ENCODE measurements at places on chromosomes 3 and 15.

DNA sequence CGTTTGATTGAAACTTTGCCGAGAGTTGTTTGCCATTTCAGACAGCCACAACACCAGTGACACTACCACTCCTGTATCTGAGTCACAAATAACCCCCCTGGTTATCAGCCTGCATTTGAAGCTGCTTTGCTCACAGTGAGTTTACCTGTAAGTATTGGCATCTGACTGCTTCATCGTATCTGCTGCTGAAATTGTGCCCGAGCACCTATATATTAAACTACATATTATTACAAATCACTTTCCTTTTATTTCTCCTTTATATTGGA lies 39.2 kb upstream of the SPSB4 start:
- no peak for DNase-seq

DNA sequence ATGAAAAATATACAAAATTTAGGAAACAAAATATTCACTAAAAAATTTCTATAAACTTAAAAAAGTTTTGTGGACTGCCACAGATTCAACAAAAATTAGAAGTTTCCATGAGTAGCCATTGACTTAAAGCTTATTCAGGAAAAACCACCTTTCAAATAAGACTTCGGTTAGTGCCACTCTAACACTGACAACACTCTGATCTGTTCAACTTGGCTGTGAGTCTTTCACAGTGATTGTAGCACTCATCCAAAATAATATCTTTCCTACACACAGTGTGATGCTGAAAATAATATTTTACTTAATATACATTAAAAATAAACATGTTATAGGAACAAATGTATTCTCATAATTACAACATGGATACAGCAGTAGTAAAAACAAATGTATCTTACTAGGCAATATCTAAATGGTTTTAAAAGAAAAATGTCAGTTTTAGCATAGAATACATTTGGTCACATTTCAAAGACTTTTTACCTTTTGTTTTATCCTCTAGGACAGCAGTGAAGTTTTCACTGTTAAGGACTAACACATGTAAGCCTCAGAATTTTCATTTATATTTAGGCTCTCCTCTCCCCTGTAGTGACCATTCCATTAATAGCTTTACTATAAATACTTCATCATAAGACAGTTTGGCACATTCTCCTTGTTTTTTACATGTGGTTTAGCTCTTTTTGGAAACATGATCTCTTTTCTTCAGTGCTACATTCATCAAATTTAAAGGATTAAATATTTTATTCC lies at the start of gene ASB14:
TSS of gene ASB14 (minus strand) at position 527 of the 738 bp plus-strand sequence. CDS start 652 bp downstream, outside the sequence.
- no peak for DNase-seq

GRCh38 chr15:34642247-34642646 lies 58.8 kb upstream of the GOLGA8B start:
- no peak for DNase-seq

DNA sequence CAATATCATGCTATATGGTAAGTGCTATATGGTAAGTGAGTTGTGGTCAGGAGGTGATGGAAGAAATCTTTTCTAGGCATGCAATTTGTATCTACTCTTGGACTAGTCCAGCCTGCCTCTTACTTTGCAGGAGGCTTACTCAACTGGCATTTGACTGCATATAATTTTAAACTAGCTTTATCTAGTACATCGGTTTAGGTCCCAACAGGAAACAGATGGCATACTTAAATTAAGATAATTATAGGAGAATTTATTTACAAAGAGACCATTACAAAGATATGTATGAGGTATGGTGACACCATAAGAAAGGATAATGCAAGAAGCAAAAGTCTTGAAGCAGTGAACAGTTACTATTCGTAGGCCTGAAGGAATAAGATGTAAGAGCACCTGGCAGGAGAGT lies 7.8 kb downstream of the SLC28A2 start:
- DNase-seq = no peak

GRCh38 chr3:19254784-19255338 lies 106.6 kb downstream of the KCNH8 start:
- DNase-seq = no peak

DNA sequence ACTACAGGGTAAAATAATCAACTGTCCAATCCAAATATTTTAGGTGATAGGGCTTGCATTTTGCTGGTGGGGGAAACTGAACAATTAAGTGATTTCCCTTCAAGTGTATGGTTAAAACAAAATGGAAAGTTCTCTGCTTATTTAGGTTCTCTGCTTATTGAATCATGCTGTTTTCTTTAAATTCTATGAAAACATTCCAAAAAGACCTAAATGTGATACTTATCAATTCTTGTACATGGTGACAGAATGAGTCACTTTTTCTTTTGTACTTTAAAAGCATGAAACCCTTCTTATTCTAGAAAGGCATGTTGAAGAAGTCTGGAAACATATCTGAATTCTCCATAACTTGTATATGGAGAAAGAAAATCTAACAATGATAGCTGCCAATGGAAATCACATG lies 192.6 kb downstream of the FMN1 start:
- DNase-seq = no peak

GRCh38 chr3:31562525-31562924 lies 29.8 kb downstream of the STT3B start:
- no peak for DNase-seq

DNA sequence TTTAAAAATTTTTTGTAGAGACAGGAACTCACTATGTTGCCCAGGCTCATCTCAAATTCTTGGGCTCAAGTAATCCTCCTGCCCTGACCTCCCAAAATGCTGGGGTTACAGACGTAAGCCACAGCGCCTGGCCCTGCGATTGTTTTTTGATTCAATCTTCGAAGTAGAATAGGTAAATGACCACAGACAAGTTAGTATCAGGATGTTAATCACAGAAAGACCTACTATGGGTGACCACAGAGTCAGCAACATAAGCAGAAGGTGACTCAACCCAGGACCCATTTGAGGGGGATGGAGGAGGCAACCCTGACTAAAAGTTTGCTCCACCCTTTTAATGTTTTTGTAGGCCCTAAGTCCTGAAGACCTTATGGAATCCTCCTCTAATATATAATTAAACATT lies 10.0 kb upstream of the USP3 start:
- no peak for DNase-seq

GRCh38 chr15:42483677-42484076 lies 7.3 kb downstream of the ZNF106 start:
- no peak for DNase-seq

- no peak for DNase-seq
These were observed 63.9 kb downstream of the ETV5 start for GRCh38 chr3:186044968-186045367.

GRCh38 chr15:82130248-82130647 lies 84.4 kb upstream of the MEX3B start:
- DNase-seq = no peak

DNA sequence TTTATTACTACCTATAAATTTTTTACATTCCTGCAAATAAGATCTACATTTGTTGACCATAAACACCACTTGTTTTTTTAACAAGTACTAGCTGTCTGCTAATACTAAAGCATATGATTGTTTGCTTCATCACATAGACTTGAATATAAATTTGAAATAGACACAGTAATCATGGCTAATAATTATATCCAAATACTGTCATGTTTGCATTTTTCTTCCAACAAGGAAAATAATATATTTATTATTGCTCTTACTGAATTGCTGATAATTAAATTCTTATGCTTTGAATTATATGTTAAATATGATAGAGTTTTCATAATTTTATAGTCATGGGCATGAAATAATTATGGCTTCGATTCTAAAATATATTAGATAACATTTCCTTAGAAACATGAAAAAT lies 40.5 kb downstream of the HDC start:
- no peak for DNase-seq

DNA sequence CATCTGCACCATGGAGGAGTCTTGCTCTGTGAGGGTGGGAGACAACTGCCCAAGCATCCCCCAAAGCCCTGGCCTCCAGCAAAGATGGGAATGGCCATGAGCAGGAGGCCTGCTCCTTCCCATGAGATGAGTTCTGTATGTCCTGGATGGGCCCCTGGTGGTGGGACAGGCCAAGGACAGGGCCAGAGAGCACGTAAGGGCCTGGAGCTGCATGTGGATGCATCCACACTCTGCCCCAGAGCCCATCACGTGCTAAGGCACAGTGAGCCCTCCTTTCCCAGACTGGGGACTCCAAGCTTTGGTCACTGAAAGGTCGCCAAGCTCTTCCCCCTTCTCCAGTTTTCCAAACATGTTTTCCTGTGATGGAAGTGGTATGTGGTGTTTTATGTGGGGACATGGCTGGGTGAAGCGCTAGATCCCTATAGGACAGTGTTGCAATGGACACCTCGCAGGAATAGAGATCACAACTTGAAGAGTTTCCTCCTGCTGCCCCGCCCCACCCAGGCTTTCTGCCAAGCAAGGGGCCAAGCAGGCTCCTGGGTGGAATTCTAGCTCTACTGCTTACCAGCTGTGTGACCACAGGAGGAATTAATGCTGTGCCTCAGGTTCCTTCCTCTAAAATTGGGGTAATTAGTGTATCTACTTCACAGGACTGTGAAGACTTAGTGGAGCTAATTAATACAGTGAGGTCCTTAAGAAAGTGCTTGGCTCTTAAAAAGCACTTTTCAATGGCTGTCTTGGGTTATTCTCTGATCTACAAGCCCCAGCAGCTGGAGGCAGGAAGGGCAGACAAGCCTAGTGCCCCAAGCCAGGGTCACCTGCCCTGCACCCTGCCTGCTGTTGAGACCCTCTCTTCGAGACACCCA lies 106.4 kb upstream of the RPL32 start:
- DNase-seq = no peak

DNA sequence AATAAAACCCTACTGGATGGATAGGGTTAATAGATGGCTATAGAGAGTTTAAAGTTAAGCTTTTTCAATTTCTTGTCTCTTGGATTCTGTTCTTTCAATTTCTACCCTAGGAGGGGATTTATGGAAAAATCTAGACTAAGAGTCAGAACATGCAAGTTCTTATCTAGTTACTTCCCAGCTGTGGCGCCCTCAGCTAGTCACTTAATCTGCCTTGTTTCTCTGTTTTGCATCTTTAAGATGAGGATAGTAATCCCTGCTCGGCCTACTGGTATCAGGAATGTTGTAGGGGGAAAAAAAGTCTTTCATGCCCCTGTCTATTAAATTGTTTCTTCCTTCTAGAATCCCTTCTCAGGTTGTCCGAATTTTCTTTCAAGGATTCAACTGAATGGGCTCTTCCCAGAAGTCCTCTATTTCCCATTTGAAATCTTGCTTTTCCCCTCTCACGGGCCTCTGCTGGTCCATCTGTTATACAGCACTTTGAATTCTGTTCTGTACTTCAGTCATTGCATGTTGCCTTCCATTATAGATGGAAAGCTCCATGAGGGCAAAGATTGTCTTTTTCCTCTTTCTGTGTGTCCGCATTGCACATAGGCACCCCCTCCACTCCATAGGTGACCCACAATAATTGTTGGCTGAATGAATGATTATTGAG lies 4.4 kb downstream of the KCTD6 start:
- no peak for DNase-seq

DNA sequence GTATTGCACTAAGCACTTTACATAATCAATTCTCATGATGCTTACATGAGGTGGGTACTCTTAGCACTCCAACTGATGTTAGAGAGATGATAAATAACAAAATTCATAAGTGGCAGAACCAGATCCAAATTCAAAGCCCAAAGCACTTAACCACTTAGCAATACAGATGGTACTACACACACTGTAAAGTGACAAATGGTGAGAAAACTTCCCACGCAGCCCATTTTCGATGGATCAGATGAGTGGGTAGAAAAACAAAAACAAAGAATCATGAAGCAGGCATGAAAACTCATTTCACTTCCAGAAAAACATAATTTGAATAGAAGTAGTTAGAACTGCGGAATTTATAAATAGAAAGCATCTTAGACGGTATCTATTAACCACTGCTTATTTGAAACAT lies 66.2 kb downstream of the FRMD4B start:
- no peak for DNase-seq

GRCh38 chr3:64048631-64049061 lies 25.4 kb upstream of the PSMD6 start:
- no peak for DNase-seq

- DNase-seq = no peak
These were observed 367.5 kb upstream of the THBS1 start for GRCh38 chr15:39213385-39213840.

DNA sequence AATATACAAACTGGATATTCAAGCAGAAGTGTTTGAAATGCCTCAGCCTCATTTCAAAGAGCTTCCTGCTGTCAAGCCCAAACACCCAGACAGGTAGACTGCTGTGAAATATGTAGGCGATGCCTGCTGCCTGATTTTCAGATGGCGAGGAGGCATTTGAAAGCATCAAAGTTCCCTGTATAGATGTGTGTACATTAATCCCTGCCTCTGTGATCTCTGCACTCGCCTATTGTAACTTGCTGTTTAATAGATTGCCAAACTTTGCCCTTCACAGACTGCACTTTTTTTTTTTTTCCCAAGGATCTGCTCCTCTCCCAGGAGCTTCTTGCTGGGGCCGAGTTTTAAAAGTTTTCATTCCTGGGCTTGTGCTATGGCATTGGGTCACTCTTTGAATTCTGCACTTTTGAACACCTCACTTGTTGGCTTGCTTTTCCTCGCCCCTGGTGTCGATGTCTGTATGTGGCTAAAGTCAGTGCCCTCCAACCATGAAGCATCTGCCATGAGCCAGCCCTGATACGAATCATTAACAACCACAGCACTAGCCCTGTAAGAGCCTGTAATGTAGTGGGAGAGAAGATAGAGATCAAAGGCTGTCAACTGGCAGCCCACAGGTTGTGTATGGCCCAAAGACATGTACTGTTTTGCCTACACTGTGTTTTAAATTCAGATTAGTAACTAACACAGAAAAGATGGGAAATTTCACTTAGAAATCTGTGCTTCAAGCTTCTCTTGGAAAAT lies 287.6 kb upstream of the ICE2 start:
- DNase-seq = no peak

GRCh38 chr3:156317462-156318074 lies 197.2 kb downstream of the KCNAB1 start:
- DNase-seq = no peak

DNA sequence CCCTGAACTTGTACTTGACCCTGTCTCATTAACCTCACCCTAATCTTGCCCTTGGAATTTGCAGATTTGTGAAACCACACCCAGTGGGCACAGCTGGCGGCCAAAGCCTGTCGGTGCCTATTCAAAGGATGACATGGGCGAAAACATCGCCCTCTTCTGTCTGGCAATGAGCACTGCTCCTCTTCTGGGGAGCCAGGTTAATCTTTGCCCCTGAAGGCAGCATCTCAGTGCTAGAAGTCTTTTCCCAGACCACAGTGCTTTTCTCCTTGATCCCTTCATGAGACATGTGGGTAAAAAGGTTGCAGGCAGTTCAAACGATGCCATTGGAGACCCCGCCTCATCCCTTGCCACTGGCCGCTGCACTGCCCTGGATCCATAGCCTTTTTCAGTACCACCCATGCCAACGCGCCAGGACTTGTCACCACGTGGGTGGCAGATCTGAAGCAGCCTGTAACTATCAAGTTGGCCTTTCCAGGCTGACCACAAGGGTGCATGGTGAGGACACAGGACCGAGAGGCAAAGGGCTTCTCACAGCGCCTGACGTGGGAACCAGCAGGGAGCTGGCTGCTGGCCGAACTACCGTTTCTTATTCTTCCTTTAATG lies 6.5 kb upstream of the DNASE1L3 start:
- peak; percentile 19 for DNase-seq
